ENCODE measurements at places on chromosomes 16 and 17.

- DNase-seq, result no peak
Measured at GRCh38 chr17:3551189-3551588, 6.4 kb downstream of the TRPV3 start.

DNA sequence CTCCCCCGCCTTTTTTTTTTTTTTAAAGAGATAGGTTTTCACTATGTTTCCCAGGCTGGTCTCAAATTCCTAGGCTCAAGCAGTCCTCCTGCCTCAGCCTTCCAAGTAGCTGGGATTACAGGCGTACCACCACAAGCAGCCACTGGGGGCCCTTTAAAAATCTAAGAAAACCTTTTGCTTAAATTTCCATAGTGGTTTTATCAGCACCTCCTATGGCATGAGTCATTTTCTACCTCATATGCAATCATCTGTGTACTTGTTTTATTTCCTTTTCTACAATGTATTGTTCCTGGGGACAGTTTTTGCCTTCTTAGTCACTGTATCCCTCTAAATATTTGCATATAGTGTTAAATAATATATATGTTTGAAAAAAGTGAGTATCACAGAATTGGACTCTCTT lies 29.2 kb downstream of the GNA13 start:
- DNase-seq, result peak; percentile 69

DNA sequence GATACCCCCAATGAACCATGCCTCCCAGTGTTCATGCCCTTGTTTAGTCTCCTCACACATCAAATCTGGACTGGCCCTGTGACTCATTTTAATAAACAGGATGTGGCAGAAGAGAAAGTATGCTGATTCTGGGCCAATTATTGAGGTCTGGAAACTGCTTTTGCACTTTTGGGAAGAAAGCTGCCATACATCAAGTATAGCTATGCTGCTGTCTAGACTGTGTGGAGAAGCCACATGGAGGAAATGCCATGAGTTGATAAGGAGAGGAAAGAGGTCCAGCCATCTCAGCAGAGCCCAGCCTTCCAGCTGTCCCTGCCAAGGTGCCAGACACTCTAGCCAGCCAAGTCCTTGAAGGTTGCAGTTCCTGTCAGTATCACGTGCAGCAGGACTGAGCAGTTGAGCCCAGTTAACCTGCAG lies 16.7 kb downstream of the RPRML start:
- DNase-seq, result no peak

DNA sequence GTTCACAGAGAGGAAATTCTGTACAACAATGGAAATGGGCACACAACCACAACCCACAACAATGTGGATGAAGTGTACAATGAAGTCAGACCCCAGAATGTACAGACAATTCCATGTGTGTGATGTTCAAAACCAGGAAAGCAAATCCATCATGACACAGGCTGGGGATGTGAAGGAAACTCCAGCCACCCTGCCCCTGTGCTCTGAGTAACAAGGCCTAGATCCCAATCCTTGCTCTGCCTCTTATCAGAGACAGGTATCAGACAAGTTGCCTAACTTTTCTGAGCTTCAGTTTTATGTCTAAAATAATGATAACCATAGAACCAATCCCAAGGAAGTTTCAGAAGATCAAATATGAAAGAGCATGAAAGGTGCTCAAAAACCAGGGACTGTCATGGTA lies 1.8 kb upstream of the C16orf95 start:
- DNase-seq, result no peak

GRCh38 chr17:65181237-65182061 lies 44.3 kb downstream of the RGS9 start:
- peak; percentile 74 for DNase-seq

DNA sequence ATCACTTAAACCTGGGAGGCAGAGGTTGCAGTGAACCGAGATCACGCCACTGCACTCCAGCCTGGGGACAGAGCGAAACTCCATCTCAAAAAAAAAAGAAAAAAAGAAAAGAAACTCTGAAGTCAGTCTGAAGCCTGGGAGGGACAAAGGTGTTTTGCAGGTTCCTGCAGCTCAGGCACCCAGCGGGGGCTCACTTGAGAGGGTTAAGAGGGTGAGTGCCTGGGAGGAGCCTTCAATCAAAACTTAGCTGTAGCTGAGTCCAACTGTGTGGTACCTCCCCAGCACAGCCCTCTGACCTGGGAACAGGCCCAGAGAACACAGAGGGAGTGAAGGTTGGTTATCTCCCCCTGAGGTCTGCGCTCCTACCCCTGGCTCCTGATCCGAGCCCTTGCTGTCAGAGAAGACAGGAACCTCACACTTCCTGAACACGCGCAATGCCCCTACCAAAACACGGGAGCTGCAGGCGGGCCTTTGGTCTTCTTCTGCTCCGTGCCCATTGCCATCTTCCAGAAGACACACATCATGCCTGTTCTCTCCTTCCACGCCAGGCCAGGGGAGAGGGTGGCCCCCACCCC lies 20.4 kb upstream of the ZC3H18 start:
- DNase-seq, result no peak

GRCh38 chr16:1079786-1080525 lies 7.4 kb downstream of the SSTR5 start:
- DNase-seq, result no peak
